Ascending aorta (tissue), 2 donors: ENCODE measurements at places on chromosomes 1 and 21. TPM values are rescaled to one million over a fixed set of nuclear protein-coding genes. Genes with fewer than 3 reads are reported as not detected.
A peak's percentile ranks its signal among the peaks of the same experiment; 100 is the strongest.

GRCh38 chr1:101410048-101410878 lies 173.4 kb downstream of the S1PR1 start:
- no peaks in the 10 kb centered on the region for H3K36me3 ChIP-seq
- H3K4me1 ChIP-seq, result no peaks in the 10 kb centered on the region
- no peak overlapping the region for H3K4me3 ChIP-seq
- no peak overlapping the region for H3K27ac ChIP-seq

DNA sequence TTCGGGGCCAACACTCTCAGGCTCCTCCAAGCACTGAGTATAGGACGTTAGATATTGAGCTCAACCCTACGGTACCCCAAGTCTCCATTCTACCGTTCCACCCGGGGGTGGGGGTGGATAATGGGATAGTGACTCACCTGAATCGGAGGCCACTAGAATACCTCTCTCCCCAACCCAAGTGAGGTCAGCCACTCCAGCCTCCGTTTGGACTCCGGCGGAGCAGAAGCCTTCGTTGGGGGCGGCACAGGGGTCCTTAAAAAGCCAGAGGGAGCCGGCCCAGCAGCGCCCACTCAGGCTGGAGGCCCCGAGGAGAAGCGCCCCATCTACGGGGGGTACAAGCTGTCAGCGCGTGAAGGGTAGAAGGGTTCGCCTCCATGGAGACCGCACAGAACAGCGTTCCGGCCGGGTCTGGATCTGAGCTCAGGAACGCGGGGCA lies 556 bp downstream of the WDR77 start:
- peak overlapping the region; percentile 84 for H3K27ac ChIP-seq
- H3K4me3 ChIP-seq, result peak overlapping the region; percentile 96
- H3K36me3 ChIP-seq, result peaks cover 26% of the 10 kb centered on the region
- no peaks in the 10 kb centered on the region for H3K27me3 ChIP-seq

DNA sequence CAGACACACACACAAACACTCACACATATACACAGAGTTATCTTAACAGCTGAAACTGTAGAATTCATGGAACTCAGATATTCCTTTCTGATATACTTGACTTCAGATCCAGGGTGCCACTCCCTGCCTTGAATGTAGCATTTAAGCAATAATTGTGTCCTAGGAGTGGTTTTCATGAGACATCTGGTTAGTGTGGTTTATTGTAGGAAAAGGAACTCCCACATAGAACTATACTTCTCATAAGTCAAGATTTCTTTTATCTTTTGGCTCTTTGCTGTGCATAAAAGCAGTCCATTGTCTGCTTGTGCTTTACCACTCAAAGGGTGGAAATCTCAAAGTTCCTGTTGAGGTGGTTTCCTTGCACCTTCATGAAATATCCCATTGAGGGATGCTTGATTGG lies 272.6 kb upstream of the SGIP1 start:
- no peaks in the 10 kb centered on the region for H3K36me3 ChIP-seq
- DNase-seq, result no peak
- H3K27ac ChIP-seq, result no peak overlapping the region
- no peaks in the 10 kb centered on the region for H3K27me3 ChIP-seq

DNA sequence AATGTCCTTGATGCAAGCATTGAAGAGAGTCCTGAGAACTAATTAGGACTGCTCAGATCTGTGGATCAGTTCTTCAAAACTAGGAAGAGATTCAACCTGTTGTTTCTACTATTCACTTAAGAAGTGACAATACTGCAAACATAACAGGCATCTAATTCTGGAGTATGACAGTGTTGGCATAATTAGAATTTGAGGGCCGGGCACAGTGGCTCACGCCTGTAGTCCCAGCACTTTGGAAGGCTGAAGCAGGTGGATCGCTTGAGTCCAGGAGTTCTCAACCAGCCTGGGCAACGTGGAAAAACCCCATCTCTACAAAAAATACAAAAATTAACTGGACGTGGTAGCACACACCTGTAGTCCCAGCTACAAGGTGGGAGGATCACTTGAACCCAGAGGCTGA lies 8.0 kb upstream of the FOXJ3 start:
- no peak overlapping the region for H3K27ac ChIP-seq
- H3K36me3 ChIP-seq, result no peaks in the 10 kb centered on the region
- no peaks in the 10 kb centered on the region for H3K4me1 ChIP-seq
- H3K4me3 ChIP-seq, result no peak overlapping the region
- no peaks in the 10 kb centered on the region for H3K27me3 ChIP-seq

- no peak for DNase-seq
- no peaks in the 10 kb centered on the region for H3K36me3 ChIP-seq
- H3K4me3 ChIP-seq, result no peak overlapping the region
- H3K4me1 ChIP-seq, result no peaks in the 10 kb centered on the region
- H3K27me3 ChIP-seq, result no peaks in the 10 kb centered on the region
- no peak overlapping the region for H3K27ac ChIP-seq
These were observed 865.1 kb upstream of the TMPRSS15 start for GRCh38 chr21:19268686-19269085.

RORC gene
- not detected for total RNA-seq

CYP4B1 gene
- 243 TPM for total RNA-seq

DNA sequence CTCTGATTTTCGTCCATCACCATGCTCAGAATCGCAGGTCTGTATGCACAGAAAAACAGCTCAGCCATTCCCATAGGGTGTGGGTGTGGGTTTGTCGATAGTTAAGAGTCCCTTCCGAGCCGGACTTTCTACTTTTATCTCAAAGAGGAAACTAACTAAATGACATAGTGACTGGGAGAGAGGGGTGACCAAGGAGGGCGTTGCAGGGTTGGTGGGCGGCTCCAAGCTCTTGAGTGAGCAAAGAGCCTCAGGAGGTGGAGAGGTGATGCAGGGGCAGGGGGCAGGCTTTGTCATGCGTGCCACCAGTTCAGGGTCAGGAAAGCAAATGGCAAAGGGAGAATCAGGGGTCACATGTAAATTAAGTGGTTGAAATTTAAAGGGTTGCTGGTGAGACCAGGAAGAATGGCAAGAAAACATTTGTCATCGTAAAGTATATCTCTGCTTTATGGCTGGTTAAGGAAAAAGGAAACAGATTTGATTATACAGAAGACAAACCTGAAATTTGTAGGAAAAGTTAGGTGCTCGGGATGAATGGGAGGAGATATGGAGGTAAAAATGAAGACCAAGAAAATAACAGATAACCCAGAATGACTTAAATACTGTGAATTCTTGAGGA lies 249.0 kb downstream of the SETD4 start:
- no peak overlapping the region for H3K4me3 ChIP-seq
- no peaks in the 10 kb centered on the region for H3K27me3 ChIP-seq
- DNase-seq, result no peak
- no peak overlapping the region for H3K27ac ChIP-seq
- H3K36me3 ChIP-seq, result no peaks in the 10 kb centered on the region

KPNA6 gene
- 26.1 TPM for total RNA-seq

CSF3R gene
- total RNA-seq, result 3.1 TPM

- H3K27me3 ChIP-seq, result no peaks in the 10 kb centered on the region
- H3K4me3 ChIP-seq, result no peak overlapping the region
- no peak for DNase-seq
- no peaks in the 10 kb centered on the region for H3K36me3 ChIP-seq
These were observed 28.1 kb downstream of the PDE9A start for GRCh38 chr21:42681296-42682206.

DNA sequence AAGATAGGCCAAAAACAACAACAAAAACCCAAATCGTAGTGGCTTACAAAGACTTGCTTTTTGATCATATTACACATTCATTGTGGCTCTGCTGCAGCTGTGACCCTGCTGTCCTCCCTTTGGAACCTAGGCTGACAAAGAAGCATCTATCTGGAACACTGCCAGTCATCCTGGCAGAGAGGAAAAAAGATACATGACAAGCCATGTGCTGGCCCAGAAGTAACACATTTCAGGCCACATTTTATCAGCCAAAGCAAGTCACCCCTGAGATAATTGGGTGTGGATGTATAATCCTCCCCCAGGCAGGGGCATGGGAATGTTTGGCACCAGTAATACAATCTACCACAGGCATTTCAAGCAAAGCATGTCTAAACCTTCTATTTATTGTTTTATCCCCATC lies 37.2 kb upstream of the AGO1 start:
- H3K27ac ChIP-seq, result peak overlapping the region; percentile 14
- no peak overlapping the region for H3K4me3 ChIP-seq
- DNase-seq, result no peak
- H3K4me1 ChIP-seq, result no peaks in the 10 kb centered on the region
- H3K36me3 ChIP-seq, result peaks cover 26% of the 10 kb centered on the region
- H3K27me3 ChIP-seq, result no peaks in the 10 kb centered on the region

RGS7 gene
- total RNA-seq, result not detected

- H3K27ac ChIP-seq, result no peak overlapping the region
- no peaks in the 10 kb centered on the region for H3K4me1 ChIP-seq
- no peak for DNase-seq
- no peaks in the 10 kb centered on the region for H3K27me3 ChIP-seq
- H3K36me3 ChIP-seq, result peaks cover 2% of the 10 kb centered on the region
- H3K4me3 ChIP-seq, result no peak overlapping the region
These were observed 101.5 kb upstream of the SLFNL1 start for GRCh38 chr1:41122851-41123518.

DNA sequence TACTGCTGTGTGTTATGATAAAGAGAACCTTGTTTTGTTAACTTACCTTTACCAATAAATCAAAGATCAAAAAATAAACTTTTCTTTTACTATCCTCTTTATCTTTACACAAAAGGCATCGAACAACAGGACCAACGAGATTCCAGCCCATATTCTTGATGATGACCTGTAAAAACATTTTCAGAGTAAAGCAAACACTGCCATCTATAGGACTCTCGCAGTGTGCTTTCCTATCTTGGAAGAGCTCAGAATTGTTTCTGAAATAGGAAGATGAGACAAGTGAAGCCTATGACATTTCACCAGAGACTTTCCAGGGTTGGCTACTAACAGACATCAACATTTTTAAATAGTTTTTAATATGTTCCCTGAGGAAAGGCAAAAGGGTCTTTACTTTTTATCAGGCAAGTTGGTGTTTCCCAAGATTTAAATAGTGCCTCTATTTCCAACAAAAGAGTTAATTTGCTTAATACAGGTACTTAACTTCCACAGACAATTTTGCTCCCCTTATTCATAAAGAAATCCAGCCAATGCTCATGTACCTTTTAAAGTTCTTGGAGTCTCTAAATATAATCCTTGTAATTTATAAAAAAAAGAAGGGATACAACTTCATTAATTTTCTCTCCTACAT lies 7.3 kb downstream of the GLMN start:
- no peak for DNase-seq
- H3K4me1 ChIP-seq, result no peaks in the 10 kb centered on the region
- H3K4me3 ChIP-seq, result no peak overlapping the region
- H3K36me3 ChIP-seq, result peaks cover 22% of the 10 kb centered on the region
- H3K27me3 ChIP-seq, result no peaks in the 10 kb centered on the region

DNA sequence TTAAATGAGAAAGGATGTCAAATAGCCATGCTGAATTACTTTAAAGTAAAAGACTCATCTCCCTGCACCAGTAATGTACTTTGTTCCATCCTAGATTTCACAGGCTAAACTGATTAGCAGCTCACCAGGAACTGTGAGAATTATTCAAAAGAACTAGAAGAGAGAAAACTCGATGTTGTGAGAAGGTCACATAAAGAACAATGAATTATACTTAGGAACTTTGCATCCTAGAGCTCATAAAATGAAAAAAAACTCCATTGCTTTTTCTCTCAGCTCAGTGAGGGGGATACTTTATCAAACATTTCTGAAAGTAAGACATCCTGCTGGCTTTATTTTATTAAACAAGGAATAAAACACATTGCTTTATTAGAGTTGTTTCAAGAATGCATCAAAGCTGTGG lies 278.5 kb downstream of the MRPL39 start:
- H3K4me1 ChIP-seq, result no peaks in the 10 kb centered on the region
- H3K36me3 ChIP-seq, result no peaks in the 10 kb centered on the region
- no peak overlapping the region for H3K4me3 ChIP-seq
- H3K27ac ChIP-seq, result no peak overlapping the region
- no peak for DNase-seq

- H3K36me3 ChIP-seq, result no peaks in the 10 kb centered on the region
- no peaks in the 10 kb centered on the region for H3K27me3 ChIP-seq
- no peaks in the 10 kb centered on the region for H3K4me1 ChIP-seq
- no peak overlapping the region for H3K4me3 ChIP-seq
- no peak overlapping the region for H3K27ac ChIP-seq
These were observed 15.0 kb downstream of the ZYG11B start for GRCh38 chr1:52741259-52741658.

GRCh38 chr1:160544647-160545046 lies 21.6 kb upstream of the SLAMF6 start:
- no peak overlapping the region for H3K27ac ChIP-seq
- no peak for DNase-seq
- no peaks in the 10 kb centered on the region for H3K36me3 ChIP-seq
- no peaks in the 10 kb centered on the region for H3K4me1 ChIP-seq

TINAGL1 gene
- total RNA-seq, result 1,807 TPM

- no peak overlapping the region for H3K27ac ChIP-seq
- H3K4me3 ChIP-seq, result no peak overlapping the region
- DNase-seq, result no peak
- no peaks in the 10 kb centered on the region for H3K4me1 ChIP-seq
- no peaks in the 10 kb centered on the region for H3K27me3 ChIP-seq
- no peaks in the 10 kb centered on the region for H3K36me3 ChIP-seq
These were observed 4.4 kb downstream of the KCNN3 start for GRCh38 chr1:154865442-154866256.

PPM1J gene
- total RNA-seq, result 10.0 TPM

DNA sequence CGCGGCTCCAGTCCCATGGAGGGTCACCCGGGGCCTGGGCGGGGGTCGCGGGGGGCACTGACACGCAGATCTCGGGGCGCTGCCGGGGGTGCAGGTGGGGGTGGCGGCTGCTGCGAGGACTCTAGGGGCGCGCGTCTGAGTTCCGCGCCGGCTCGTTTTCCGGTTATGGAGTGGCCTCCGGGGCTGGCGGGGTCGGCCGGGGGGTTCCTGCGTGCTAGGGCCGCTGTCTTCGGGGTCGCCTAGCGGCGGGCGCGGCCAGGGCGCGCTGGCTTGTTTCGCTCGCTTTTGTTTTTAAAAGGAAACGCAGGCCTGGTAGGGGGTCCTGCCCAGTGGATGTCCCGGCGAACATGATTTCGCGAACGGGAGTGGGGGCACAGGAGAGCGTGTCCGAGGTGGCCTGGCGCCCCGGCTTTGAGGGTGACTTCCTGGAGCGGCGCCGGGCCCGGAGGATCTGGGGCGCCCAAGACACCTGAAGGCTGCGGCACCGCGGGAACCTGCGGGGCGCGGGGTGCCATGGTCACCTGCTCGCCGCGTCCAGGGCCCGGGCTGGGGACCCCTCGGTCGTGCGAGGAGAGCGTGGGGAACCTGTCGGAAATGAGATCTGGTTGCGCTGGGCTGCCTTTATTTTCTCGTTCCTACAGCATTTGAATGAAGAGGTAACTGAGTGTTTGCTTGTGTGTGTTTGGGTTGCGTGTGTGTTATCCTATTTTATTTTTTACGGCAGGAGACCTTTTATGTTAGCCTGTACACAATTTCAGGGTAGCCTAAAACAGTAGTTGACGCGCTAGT lies 618 bp downstream of the ETS2 start:
- H3K4me1 ChIP-seq, result peaks cover 28% of the 10 kb centered on the region
- H3K4me3 ChIP-seq, result peak overlapping the region; percentile 91
- H3K36me3 ChIP-seq, result peaks cover 14% of the 10 kb centered on the region
- DNase-seq, result peak; percentile 70
- no peaks in the 10 kb centered on the region for H3K27me3 ChIP-seq
- peak overlapping the region; percentile 99 for H3K27ac ChIP-seq
